ENCODE measurements at places on chromosomes 2 and 18. TPM values are rescaled to one million over a fixed set of nuclear protein-coding genes. Genes with fewer than 3 reads are reported as not detected.

Gene TDRD15
- total RNA-seq = under 0.01 TPM

Gene SP5
- total RNA-seq = 0.82 TPM

Gene ASPRV1
- 2.0 TPM for total RNA-seq

Gene TNS1
- total RNA-seq = 3.7 TPM

Gene ATAD2B
- total RNA-seq = 55.0 TPM

Gene CD302
- total RNA-seq = 1.6 TPM

Gene QPCT
- 22.0 TPM for total RNA-seq

Gene MROH2A
- total RNA-seq = not detected

Gene NMUR1
- total RNA-seq = 0.41 TPM

Gene BABAM2
- total RNA-seq = 14.7 TPM

Gene REG1B
- not detected for total RNA-seq

Gene ATP5MC3
- total RNA-seq = 64.4 TPM

Gene DNAJC5G
- total RNA-seq = not detected

Gene DAW1
- 1.2 TPM for total RNA-seq

Gene MDH1
- total RNA-seq = 210 TPM

Gene PTCD3
- total RNA-seq = 77.0 TPM

Gene RBM43
- total RNA-seq = 2.0 TPM

Gene UGT1A4
- not detected for total RNA-seq

Gene FSHR
- total RNA-seq = not detected

Measured in frontal cortex (tissue), 4 donors.